Activated CD4-positive, CD25-positive, alpha-beta regulatory T cell treated with anti-CD3 and anti-CD28 coated beads, Interleukin-2, amount 50 U/mL, for 16 hours (primary cell): ENCODE measurements at places on chromosomes 3 and 15.

GRCh38 chr3:74845081-74845480, 230.6 kb upstream of the CNTN3 start:
- DNase-seq = no peak

- no peak for DNase-seq
Observed at GRCh38 chr3:31172336-31172735, 277.9 kb upstream of the GADL1 start.

DNA sequence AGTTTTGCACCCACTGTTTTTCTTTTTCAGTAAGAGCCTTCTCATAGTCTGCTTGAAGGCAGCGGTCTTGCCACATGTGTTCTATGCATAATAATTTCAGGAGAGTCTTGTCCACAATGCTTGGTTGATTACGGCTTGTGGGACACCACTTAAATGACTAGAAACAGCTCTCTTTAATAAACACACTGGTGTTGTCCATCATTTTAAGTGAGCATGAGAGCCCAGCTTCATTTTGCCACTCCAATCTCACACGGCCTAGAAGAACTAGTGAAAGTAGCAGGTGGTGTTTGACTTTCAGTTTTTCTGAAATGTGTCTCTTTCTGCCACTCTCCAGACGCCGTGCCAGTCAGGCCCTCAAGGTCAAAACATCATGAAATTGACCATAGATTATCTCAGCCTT, 292.1 kb downstream of the LPP start:
- DNase-seq = no peak

DNA sequence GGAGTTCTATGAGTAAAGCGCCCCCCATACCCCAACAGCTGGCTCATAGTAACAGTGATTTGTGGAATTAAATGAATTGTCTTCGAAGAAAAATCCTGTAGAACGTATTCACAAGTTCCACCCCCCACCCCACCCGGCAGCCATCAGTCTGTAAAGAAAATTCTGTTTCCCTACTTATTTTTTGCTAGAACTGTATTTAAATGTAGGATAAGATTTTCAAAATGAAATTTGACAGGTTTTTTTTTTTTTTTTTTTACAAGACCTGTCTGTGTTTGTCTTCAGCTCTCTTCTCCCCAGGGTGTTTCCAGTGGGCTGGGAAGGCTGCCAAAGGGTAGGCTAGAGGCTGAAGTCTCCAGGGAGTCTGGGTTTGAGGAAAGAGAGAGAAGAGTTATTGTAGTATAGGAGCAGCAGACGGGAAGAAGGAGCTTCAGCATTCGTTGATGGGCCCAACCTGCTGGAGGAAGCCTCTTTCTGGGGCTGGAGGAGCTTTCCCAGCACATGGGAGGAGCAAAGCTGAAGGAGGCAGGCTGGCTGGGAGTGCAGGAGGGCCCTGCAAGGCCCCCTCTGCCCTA, 130.6 kb upstream of the SEMA6D start:
- DNase-seq = no peak

DNA sequence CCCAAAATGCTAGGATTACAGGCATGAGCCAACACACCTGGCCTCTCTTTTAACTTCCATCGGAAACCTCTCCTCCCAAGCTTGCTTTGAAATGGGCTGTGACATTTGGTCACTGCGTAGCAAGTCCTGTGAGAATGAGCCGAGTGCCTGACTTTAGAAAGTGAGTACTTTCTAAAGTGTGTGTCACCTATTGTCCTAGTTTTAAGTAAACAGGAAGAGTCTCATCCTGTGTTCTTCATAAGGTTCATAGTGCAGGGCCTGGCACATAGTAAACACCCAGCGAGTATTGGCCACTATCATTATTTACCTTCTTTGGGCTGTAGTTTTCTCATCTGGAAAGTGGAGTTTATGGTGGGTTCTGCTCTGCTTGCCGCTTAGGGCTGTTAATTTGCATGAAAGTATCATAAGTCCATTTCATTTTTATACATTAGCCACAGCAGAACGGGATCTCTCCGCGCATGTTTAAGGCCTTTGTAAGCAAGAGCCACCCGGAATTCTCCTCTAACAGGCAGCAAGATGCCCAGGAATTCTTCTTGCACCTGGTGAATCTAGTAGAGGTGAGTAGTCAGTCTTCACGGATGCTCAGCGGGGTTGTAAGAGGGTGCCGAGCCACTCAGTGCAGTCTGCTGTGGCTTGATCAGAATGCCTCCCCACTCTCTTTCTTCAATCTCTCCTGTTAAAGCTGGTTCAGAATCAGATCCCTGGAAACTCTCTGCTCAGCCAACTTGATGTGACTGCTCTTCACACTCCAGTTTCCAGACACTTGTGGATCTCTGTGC, 87.2 kb downstream of the USP13 start:
- no peak for DNase-seq

GRCh38 chr3:25445731-25446130, 17.7 kb downstream of the RARB start:
- no peak for DNase-seq

- no peak for DNase-seq
Observed at GRCh38 chr3:184568924-184569829, 7.6 kb downstream of the EPHB3 start.

GRCh38 chr15:77361456-77361855, 58.4 kb downstream of the PEAK1 start:
- no peak for DNase-seq

DNA sequence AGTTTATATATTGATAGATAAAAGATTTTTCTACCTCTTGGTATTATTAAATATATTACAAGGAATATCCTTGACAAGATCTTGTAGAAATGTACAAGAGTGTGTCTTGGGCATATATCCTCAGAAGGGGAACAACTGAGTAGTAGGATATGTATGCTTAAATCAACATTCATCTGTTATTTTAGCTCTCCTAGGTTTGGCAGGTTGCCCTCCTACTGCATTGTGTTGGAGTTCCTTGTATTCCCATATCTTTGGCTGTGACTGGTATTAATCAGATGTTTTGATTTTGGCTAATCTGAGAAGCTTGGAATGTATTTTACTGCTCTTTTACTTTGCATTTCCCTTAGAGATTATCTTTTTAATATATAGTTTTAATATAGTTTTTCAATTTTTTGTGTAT, 4.6 kb downstream of the MYRIP start:
- DNase-seq = no peak

GRCh38 chr15:51234176-51234927, 104.0 kb downstream of the CYP19A1 start:
- DNase-seq = no peak

DNA sequence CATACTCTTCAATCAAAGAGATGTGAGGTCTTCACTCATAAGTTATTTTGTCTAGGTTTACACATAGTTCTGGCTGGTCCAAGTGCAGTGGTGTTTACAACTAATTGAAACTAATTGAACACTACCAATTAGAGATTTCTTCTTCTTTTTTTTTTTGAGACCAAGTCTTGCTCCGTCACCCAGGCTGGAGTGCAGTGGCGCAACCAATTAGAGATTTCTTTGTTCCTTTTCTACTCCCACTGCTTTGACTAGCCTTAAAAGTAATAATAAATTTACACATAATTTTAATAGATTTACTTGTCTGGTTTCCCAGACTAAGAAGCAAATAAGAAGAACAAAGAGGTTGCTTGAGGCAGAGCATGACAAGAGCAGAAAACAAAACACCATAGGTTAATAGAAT, 6.7 kb upstream of the DENND6A start:
- DNase-seq = no peak

GRCh38 chr15:41970456-41970855, 1.9 kb downstream of the EHD4 start:
- DNase-seq = no peak

DNA sequence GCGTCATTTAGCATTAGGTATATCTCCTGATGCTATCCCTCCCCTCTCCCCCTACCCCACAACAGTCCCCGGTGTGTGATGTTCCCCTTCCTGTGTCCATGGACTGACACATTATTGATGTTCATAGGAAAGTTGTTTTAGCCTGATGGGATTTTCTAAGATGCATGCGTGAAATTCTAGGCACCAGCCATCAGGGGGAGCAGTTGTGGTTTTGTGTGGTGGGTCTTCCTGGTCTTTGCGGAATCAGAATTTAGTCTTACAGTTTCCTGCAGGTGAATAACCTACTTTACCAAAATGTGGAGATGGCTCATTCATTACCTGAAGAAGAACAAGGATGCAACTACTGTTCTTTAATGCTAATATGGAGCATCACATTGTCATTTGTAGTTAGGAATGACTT, 455.0 kb upstream of the THBS1 start:
- no peak for DNase-seq

DNA sequence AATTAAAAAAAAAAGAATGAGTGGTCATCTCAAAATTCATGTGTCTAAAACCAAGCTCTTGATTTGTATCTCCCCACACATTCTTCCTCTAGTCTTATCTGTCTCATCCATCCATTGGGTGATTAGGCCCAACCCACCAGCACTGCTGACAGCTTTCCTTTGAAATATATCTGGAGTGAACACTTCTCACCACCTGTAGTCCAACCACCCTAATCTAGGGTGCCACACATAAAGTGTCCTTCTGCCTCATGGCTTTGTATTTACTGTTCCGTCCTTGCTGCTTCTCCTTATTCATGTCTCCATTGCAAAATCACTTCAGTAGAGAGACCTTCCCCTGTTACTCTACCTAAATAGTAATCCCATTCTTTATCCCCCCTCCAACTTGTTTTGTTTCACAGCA, 82.4 kb upstream of the PTX3 start:
- no peak for DNase-seq

DNA sequence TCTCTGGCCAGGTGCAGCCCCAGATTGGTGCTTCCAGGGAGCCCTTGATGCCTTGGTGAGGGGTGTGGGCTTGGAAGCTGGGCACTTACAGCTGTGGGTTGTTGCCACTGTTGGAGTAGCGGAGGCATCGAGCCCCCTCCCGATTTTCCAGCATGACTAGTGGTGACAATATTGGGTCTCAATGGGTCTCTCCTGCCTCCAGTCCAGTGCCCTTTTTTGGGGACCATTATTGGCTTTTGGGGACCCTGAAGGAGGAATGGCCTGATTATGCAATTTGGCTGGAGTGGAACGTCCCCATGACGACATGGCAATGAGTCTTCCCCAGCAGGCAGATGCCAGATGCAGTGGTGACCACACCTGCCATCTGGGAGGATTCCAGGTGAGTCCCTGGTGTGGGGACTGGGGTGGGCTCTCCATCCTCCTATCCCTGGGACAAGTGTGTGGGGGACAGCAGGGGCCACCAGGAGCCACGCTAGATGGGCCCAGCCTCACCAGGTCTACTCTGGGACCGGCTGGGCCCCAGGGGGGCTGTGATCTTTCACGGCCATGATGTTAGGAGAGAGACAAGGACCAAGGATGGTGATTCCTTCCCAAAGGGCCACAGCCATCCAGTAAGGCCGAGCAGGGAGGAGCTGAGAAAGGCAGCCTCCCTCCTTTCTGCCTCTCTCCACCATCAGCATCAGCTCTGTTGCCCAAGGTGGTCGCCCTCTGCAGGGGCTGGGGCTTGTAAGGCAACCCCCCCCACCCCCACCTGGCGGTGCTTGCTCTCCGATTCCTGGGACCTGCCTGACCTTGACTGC, 196.8 kb downstream of the GOLGA6L6 start:
- no peak for DNase-seq

DNA sequence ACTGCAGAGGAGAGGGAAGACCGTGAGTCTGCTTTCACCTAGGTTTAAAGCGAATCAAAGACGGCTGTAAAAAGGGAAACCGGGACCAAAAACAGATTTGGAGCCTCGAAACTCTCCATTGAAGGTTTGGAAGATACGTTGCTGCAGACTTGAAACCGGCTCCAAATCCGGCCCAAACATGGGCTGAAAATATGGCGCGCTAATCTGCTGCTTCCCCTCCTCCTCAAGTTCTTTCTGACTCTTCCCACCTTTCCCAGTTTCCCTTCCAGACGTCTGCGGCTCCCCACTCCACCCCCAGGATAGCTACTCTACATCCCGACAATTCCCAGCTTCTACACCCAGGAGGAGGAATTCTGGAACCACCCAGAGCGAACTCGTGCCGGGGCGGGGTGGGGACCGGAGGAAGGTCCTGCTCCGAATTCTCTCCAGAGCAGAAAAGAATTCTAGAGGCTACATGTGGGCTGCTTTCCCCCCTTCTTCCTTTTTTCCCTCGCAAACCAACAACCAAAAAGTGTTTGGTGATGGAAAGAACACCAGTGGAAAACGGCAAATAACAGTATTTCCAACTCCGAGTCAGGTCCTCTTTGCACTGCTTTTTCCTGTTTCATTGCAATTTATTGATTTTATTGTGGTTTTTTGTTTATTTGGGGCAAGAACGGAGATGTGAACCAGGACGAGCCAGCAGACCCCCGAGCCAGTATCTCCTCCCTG, 8.5 kb downstream of the EOMES start:
- no peak for DNase-seq

DNA sequence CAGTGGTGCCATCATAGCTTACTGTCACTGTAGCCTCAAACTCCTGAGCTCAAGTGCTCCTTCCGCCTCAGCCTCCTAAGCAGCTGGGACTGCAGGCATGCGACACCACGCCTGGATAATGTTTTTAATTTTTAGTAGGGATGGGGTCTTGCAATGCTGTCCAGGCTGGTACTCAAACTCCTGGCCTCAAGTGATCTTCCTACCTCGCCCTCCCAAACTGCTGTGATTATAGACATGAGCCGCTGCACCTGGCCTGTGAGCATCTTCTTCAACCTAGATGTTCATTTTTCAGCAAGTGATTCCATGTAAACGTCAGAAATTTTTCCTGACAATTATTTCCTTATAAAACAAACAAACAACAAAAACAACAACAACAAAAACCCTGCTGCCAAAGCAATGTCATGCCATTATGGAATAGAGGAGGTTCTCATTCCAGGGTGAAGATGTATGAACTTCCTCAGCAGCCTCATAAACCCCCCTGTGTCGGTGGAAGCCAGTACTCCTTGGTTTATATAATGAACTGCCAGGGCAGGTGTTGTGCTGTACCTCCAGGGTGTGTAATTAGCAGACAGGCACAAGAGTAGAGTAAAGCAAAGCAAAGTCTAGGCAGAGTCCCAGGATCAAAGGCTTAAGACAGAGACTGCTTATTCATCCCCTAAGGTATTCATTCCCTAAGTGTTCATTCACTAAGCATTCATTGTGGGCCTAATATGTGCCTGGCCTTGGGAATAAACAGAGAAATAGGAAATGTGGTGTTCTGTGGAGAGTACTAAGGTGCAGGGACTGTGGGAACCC, 44.6 kb downstream of the NR2C2 start:
- DNase-seq = no peak

DNA sequence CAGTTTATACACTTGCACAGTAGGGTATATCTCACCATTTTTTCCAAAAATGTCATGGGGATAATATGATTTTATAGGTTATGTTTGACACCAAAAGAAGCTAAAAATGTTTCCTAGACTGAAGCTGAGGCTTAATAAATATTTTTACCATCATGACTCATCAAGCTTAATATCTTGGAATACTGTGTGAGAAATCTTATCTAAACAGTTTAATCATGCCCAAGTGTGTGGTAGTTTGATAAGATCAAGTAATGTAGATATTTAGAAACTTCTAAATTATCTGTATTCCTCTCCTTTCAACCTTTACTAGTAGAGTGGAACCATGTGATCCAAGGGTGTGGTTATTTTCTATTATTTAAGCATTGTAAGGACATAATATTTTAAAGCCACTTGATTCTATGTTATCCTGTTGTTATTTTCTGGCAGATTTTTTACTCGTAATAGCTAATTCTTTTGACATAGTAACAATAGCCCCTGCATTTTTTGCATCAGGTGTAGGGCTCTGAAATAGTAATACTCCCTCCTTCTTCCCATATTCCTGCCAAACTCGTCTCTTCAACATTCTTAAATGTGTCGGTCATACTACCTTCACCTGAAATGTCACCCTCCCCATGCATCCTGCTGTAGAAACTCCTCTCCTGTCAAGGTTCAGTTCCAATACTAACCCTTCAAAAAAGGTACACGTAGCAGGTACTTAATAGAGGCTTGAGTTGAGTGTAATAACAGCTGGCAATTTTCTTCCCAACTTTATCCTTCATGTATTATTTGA, 729.6 kb downstream of the NLGN1 start:
- no peak for DNase-seq
